Endothelial cell of umbilical vein (primary cell): ENCODE measurements at places on chromosomes 12 and 14.

DNA sequence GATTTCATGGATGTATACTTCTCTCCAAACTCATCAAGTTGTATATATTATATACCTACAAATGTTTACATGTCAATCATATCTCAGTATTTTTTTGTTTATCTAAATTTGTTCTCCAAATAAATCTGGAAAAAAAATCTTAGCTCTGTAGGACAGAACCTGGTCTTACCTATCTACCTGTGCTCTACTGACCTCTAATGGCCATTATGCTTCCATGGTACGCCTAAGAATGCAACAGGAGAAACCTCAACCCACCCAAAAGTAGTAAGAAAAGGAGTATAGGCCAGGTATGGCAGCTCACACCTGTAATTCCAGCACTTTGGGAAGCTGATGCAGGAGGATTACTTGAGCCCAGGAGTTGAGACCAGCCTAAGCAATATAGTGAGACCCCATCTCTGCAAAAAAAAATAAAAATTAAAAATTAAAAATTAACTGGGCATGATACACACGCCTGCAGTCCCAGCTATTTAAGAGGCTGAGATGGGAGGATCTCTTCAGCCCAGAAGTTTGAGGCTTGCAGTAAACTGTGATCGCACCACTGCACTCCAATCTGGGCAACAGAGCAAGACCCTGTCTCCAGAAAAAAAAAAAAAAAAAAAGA is 8.7 kb downstream of the OR11H4 start:
- DNase-seq: no peak
- no peaks in the 10 kb centered on the region for H3K4me1 ChIP-seq
- H3K4me3 ChIP-seq: no peak overlapping the region

DNA sequence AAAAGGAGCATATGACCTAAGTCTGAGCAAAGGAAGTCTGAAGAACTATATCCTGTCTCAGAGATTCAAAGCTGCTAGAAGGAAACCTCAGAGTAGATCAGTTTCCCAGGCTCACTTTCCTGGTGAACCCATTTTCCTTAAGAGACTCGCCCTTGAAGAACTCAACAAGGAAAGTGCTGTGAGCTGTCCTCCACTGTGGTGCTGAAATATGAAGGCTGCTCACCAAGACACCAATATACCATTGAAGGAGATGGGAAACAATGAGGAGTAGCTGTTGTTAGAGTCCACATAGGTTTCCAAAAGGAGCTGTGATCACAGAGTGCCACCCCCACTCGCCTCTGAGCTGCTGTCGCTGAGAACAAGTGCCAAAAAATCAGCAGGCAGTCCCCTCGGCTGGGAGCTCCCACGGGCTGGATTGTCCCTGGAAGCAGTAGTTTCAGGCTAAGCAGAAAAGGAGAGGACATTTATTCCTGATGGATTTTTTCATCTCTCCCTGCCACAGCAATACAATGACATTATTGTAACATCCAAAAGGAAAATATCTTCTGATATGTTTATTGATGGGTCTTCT is 282.1 kb downstream of the RPS29 start:
- no peak overlapping the region for H3K4me3 ChIP-seq
- H3K4me1 ChIP-seq: no peaks in the 10 kb centered on the region
- no peaks in the 10 kb centered on the region for H3K36me3 ChIP-seq
- H3K27ac ChIP-seq: no peak overlapping the region
- no peaks in the 10 kb centered on the region for H3K27me3 ChIP-seq

- H3K36me3 ChIP-seq: no peaks in the 10 kb centered on the region
- H3K4me3 ChIP-seq: no peak overlapping the region
- peak; percentile 54 for DNase-seq
- no peaks in the 10 kb centered on the region for H3K27me3 ChIP-seq
- H3K4me1 ChIP-seq: no peaks in the 10 kb centered on the region
These were observed 153.2 kb downstream of the CCER1 start for GRCh38 chr12:90801776-90802175.

DNA sequence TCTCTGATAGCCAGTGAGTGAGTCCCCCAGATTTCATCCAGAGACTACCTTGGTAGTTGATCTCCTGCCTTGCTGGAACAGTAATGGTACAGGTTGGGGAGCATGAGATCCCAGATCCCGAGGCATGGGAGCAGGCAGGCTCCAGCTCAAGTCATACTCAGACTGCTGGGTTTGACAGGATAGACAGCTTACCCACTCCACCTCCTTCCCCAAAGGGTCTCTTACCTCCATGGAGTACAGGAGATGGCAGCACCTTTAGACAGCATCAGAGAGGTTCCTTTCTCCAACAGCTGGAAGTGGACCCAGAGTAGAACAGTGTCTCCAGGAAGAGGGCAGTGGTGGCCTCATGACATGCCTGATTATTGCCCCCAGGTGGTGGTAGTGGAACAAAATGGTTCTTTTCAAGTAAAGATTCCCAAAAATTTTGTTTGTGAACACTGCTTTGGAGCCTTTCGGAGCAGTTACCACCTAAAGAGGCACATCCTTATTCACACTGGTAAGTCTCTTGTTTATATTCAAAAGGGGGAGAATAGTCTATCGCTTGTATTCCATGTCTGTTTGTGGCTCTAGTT is 4.9 kb upstream of the CSAD start:
- H3K36me3 ChIP-seq: peaks cover 27% of the 10 kb centered on the region
- no peak overlapping the region for H3K27ac ChIP-seq
- H3K4me1 ChIP-seq: peaks cover 21% of the 10 kb centered on the region
- no peaks in the 10 kb centered on the region for H3K27me3 ChIP-seq

GRCh38 chr14:23883684-23884540 is 69.7 kb upstream of the DHRS4 start:
- H3K27me3 ChIP-seq: peaks cover 6% of the 10 kb centered on the region
- no peak for DNase-seq
- no peaks in the 10 kb centered on the region for H3K4me1 ChIP-seq
- no peak overlapping the region for H3K4me3 ChIP-seq
- H3K27ac ChIP-seq: no peak overlapping the region

DNA sequence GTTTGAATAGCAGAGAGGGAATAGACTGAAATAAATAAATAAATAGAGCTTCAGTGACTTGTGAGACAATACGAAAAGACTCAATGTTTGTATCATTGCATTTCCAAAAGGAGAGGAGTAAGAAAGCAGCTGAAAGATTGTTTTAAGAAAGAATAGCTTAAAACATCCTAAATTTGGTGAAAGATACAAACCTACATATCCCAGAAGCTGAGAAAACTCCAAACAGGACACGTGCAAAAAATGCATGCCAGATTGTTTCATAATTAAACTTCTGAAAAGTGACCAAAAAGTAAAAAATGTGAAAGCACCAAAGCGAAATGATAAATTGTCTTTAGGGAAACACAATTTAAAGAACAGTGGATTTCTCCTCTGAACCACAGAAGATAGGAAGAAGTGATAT is 711.0 kb downstream of the AACS start:
- no peaks in the 10 kb centered on the region for H3K36me3 ChIP-seq
- no peaks in the 10 kb centered on the region for H3K4me1 ChIP-seq
- no peak for DNase-seq
- no peaks in the 10 kb centered on the region for H3K27me3 ChIP-seq

GRCh38 chr12:131027876-131028586 is 74.3 kb downstream of the ADGRD1 start:
- DNase-seq: no peak
- no peaks in the 10 kb centered on the region for H3K36me3 ChIP-seq
- H3K4me1 ChIP-seq: no peaks in the 10 kb centered on the region
- H3K27me3 ChIP-seq: no peaks in the 10 kb centered on the region

DNA sequence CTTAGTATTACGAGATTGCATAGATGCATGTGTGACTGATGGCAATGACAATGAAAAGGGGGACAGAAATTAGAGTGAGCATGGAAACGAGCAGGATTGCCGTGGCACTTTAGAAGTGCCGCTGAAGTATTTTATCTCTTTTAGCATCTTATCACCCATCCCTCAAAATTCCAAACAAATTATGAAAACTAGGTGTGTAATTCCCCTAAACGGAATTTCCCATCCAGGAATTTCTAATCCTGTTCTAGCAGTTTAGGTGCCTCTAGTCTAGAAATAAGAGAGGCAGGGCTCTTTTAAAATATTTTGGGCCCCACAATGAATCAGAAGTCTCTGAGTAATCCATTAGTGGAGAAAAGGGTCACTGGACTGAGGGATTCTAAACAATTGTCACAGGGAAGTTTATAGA is 947 bp downstream of the TMEM52B start:
- no peak overlapping the region for H3K27ac ChIP-seq
- no peak for DNase-seq
- no peaks in the 10 kb centered on the region for H3K36me3 ChIP-seq
- no peaks in the 10 kb centered on the region for H3K4me1 ChIP-seq
- no peak overlapping the region for H3K4me3 ChIP-seq
- H3K27me3 ChIP-seq: peaks cover 27% of the 10 kb centered on the region

- peaks cover 2% of the 10 kb centered on the region for H3K27me3 ChIP-seq
- no peaks in the 10 kb centered on the region for H3K36me3 ChIP-seq
- H3K4me1 ChIP-seq: no peaks in the 10 kb centered on the region
- H3K27ac ChIP-seq: no peak overlapping the region
- no peak for DNase-seq
These were observed 45.7 kb upstream of the PRMT8 start for GRCh38 chr12:3445119-3445978.

DNA sequence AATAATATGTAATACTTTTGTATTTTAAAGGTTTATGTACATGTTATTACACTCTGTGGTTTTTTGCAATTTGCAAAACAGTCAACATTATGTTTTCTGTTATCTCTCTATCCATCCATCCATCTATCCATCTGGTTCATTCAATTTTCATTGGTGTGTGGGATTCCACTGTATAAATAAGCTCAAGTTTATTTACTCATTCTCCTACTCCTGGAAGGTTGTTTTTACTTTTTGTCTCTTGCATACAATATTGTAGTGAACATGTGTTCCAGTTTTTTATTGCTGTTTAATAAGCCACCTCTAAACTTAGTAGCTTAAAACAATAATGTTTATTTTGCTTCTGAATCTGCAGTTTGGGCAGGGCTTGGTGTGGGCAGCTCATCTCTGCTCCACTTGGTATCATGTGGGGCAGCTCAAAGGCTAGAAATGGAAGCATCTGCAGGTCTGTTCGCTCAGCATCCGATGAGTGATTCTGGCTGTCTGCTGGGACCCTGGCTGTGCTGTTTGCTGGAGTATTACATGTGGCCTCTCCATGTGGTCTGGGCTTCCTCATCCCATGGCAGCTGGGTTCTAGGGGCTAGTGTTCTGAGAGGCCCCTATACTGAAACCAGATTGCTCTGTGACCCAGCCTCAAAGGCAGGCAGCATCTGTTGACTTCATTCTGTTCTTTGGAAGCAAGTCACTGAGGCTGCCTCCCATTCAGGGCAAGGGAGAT is 98.8 kb downstream of the SLC25A47 start:
- no peak overlapping the region for H3K27ac ChIP-seq
- DNase-seq: no peak
- H3K4me1 ChIP-seq: no peaks in the 10 kb centered on the region
- no peaks in the 10 kb centered on the region for H3K36me3 ChIP-seq

- H3K36me3 ChIP-seq: no peaks in the 10 kb centered on the region
- no peaks in the 10 kb centered on the region for H3K4me1 ChIP-seq
- no peak for DNase-seq
- no peaks in the 10 kb centered on the region for H3K27me3 ChIP-seq
- no peak overlapping the region for H3K4me3 ChIP-seq
These were observed 23.4 kb downstream of the ALDH1L2 start for GRCh38 chr12:105060715-105061378.

DNA sequence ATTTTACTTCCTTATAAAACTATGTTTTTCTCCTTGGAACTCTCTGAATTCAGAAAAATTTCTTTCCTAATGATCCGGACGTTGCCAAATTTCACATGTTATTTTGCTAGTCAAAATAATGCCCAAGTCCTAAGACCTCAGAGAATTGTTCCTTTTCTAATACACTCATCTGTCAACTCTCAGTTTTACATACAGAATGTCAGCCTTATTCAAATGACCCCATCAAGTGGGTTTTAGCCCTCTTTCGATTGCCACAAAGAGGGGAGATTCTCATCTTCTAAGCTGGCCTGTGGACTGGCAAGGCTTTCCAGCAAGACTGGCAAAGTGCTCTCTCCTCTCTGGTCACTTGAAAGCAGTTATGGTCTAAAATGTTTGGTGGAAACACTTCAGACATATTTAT is 99.3 kb upstream of the GPHB5 start:
- no peaks in the 10 kb centered on the region for H3K27me3 ChIP-seq
- no peak overlapping the region for H3K27ac ChIP-seq
- DNase-seq: no peak
- H3K36me3 ChIP-seq: peaks cover 4% of the 10 kb centered on the region

DNA sequence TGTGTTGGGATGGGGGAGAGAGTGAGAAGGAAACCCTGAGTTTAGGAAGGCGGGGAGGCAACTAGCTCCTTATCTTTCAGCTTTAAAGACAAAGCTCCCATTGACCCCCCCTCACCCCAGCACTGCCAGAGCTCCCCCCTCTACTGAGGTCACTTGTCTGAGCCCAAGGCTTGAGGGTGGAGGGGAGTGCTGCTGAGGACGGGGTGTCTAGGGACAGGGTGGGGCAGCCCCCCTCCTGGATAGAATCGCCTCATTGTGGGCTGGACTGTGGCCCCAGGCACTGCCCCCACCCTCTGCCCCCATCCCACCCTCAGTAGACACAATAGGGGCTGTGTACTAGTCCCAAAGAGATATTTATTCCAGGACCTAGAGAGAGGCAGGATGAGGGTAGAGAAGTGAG is 3.0 kb downstream of the ERBB3 start:
- peaks cover 4% of the 10 kb centered on the region for H3K27me3 ChIP-seq
- H3K4me3 ChIP-seq: no peak overlapping the region
- H3K4me1 ChIP-seq: peaks cover 15% of the 10 kb centered on the region
- DNase-seq: no peak
- H3K36me3 ChIP-seq: no peaks in the 10 kb centered on the region

- DNase-seq: peak; percentile 89
- H3K4me1 ChIP-seq: peaks cover 33% of the 10 kb centered on the region
These were observed 3.0 kb downstream of the LTBP2 start for GRCh38 chr14:74608959-74609611.

- H3K4me1 ChIP-seq: no peaks in the 10 kb centered on the region
- DNase-seq: no peak
- no peak overlapping the region for H3K4me3 ChIP-seq
- no peaks in the 10 kb centered on the region for H3K36me3 ChIP-seq
- H3K27ac ChIP-seq: no peak overlapping the region
These were observed 65.3 kb upstream of the TMEM233 start for GRCh38 chr12:119528241-119528640.

DNA sequence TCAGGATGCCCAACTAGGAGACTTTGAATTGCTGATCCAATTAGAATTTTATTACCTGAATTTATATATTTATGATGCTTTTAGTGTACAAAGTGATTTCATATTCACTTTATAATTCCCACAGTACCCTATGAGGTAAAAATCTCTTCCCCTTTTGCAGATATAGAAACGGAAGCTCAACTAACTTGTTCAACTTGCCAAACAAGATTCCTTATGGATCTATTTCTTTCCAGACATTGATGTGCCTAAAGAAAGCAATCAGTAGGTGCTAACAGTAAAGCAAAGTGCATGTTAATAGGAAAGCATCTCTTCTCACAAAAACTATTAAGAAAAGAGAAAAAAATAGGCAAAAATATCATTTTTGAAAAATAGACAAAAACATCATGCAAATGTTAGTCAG is 65.9 kb upstream of the PPP1R12A start:
- no peaks in the 10 kb centered on the region for H3K27me3 ChIP-seq
- no peak overlapping the region for H3K4me3 ChIP-seq
- no peaks in the 10 kb centered on the region for H3K36me3 ChIP-seq
- no peak for DNase-seq
- H3K4me1 ChIP-seq: no peaks in the 10 kb centered on the region

GRCh38 chr12:3236345-3237187 is 159.4 kb downstream of the TSPAN9 start:
- no peak overlapping the region for H3K27ac ChIP-seq
- H3K4me3 ChIP-seq: no peak overlapping the region
- peaks cover 4% of the 10 kb centered on the region for H3K4me1 ChIP-seq
- no peaks in the 10 kb centered on the region for H3K27me3 ChIP-seq
- DNase-seq: peak; percentile 67

- H3K27me3 ChIP-seq: no peaks in the 10 kb centered on the region
- DNase-seq: no peak
- H3K4me1 ChIP-seq: no peaks in the 10 kb centered on the region
- H3K27ac ChIP-seq: no peak overlapping the region
These were observed 264.1 kb downstream of the KIF21A start for GRCh38 chr12:39178837-39179236.
